ENCODE measurements at places on chromosomes 1 and 21.

DNA sequence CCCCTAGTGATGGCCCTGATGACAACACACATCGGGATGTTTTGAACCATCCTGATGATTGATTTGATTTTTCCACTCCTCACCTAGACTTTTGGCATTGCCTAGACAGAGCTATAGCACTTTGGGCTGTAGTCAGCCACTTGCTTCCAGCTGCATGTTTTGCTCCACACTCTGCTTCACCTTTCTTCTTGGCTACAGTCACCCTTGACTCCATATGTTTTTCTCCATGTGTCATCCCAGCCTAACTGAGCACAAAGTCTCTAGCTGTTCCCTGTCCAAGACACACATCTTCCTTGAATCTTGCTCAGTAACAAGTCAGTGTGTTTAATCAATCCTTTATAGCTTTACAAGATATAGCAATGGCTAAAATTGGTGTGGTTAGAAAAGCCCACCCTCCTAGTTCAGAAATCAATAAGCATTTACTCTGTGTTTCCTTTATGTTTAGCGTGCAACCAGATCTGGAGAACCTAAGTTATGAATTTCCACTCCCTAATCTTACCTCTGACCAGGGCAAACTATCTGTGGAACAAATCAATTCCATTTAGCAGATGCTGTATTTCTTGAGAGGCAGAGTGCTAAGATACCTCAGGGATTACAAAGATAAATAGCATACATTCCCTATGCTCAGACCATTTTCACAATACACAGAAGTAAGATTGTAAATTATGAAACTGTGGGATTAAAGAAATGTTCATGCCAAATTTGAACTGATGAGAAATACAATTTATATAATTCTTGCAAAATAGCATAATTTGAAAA lies 98.4 kb upstream of the LYPLAL1 start:
- DNase-seq = no peak

- no peak for DNase-seq
Measured at GRCh38 chr1:119114786-119115185, 25.7 kb downstream of the WARS2 start.

GRCh38 chr21:19553919-19554615 lies 1150.5 kb upstream of the TMPRSS15 start:
- no peak for DNase-seq

DNA sequence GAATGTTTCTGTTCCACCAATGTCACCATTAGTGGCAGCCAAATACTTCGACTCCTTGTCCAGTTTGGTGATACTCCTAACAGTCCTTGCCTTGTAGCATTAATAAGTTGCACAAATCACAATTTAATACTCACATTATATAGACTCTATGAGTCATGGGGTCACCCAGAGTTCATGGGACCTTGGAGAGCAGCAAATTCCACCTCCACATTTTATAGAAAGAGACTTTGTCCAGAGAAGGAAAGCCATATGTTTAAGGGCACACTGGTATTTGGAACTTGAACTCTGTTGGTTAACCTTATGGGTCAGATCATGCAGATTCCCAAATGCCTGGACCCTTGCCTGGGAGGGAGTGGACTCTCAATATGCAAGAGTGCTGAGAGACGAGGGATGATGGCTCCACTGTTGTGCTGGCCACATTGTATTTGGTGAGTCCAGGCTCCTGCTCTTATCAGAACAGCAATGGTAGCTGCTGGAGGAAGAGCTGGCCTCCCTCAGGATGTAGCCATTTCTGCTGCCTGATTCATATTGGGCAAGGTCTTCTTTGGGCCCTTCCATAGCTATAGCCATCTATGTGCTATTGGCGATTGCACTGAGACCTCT lies 30.6 kb downstream of the DNAJC6 start:
- DNase-seq = no peak

DNA sequence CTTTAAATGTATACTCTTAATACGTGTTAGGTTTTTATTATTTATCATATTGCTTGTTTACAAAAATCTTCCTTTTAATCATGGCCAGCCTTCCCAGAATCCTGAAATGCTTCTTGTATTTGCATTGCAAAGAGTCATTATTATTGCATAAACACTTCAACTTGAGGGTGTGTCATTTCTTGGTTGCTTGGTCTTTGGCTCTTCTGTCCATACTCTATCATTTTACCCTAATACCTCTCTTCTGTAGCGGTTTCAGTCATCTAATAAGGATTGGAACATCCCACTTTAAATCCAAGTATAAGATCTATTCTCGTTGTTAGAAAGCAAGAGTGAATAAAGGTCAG lies 200.6 kb upstream of the CACYBP start:
- DNase-seq = no peak

GRCh38 chr1:178495158-178495557 lies 1.6 kb downstream of the CLEC20A start:
- no peak for DNase-seq

GRCh38 chr1:116577759-116578314 lies 7.0 kb upstream of the CD58 start:
- DNase-seq = no peak

- no peak for DNase-seq
Measured at GRCh38 chr1:111598544-111598943, 21.0 kb upstream of the RAP1A start.

DNA sequence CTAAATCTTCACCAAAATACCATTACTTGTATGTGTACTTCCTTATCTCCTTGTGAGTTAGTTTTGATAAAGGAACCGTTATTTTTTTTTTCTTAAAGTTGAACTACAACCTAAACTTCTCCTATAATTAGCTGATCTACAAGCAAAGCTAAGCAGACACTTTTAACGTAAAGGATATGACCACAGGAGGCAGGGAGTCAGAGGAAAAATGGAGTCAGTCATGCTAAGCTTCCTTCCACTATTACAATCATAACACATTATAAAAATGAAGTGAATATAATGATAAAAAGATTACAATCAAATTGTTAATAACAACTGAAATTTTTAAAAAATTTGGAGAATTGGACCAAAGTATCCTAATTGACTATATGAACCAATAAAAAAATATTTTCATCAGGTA lies 892.6 kb downstream of the KCNT2 start:
- DNase-seq = no peak

DNA sequence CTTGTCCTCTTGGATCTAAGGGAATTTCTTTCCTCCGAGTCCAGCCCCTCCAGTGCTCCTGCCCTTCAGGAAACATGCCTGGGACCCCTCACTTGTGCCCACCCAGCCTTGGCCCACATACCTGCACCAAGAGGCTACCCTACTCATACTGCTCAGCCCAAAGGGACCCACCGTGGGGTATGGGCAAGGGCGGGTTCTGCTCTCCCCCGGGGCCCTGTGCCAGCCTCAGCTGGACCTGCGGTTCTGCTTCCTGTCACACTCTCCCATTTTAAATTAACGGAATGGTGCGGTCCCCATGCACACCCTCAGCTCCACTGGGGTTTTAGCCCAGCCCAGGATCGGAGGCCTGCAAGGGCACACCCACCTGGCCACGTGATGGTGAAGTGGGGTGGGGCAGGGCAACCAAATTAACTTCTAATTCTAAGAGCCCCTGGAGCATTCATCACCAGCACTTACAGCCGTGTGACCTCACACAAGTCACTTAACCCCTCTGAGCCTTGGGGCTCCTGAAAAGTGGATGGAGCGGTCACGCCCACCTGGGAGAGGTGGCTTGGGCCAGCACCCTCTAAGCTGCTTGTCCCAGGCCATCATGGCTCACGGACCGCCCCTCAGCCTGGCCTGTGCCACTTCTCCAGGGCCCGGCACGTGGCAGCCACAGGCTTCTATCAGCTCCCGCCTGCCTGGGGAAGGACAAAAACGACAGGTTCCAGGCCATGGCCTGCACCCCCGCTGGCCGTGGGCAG lies 28.3 kb downstream of the TP73 start:
- no peak for DNase-seq
